ENCODE measurements at places on chromosomes 7 and 10. TPM values are rescaled to one million over a fixed set of nuclear protein-coding genes. Genes with fewer than 3 reads are reported as not detected.
A peak's percentile ranks its signal among the peaks of the same experiment; 100 is the strongest.

DNA sequence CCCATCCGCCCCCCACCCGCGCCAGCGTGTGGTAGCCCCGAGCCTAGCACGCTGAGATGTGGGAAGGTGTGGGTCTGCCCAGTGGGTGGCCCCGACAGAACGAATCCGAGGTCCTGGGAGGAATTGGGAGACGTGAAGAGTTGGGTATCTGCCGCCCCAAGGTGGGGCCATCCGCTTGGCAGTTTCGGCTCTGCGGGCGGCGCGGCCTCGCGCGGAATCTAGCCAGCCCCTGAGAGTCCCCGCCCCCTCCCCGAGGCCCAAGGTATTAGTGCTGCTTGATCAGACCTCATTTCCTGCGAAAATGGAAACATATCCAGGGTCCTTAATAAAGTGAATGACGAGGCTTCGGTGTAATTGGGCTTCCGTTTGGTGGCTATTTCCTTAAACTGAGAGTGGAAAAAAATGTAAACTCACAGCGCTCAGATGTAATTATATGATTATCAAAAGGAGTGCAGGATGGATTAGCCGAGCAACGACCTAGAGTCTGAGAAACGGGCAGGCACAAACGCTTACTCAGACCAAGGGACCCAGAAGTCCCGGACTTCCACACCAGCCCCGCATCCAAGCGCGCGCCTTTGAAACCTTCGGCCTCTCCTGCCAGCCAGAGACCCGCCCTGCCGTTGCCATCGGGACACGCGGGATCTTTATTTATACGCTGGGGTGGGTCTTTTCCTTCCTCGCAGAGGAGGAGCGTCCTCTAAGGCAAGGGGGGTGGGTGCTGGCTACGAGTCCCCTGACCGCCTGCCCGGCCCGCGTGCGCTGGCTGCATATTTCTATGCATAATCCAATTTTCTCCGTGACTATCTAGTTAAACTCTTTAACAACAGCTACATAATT, 12.8 kb downstream of the LBX1 start:
- DNase-seq = no peak

NFE2L3 gene
- total RNA-seq = 0.45 TPM

DNA sequence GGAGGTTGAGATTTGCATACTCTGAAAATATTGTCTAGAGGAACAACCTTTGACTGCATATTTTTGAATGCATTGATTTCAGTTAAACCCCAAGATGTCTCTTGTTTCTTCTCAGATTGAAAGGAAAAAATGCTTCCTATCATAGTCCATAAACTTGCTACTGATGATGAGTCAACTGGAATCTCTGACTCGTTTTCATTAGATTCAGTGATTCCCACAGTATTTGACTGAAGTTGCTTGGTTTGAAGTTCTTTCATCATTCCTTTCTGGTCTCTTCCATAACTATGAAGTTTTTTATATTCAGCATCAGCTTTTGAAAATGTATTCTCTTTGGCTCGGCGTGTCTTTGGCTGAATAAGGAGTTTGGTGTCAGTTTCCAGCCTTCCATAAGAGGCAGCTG, 10.7 kb downstream of the PEX1 start:
- DNase-seq = no peak

- no peak for DNase-seq
These were observed 36.1 kb downstream of the PPP1R3C start for GRCh38 chr10:91596825-91597196.

PRSS37 gene
- not detected for total RNA-seq

DNA sequence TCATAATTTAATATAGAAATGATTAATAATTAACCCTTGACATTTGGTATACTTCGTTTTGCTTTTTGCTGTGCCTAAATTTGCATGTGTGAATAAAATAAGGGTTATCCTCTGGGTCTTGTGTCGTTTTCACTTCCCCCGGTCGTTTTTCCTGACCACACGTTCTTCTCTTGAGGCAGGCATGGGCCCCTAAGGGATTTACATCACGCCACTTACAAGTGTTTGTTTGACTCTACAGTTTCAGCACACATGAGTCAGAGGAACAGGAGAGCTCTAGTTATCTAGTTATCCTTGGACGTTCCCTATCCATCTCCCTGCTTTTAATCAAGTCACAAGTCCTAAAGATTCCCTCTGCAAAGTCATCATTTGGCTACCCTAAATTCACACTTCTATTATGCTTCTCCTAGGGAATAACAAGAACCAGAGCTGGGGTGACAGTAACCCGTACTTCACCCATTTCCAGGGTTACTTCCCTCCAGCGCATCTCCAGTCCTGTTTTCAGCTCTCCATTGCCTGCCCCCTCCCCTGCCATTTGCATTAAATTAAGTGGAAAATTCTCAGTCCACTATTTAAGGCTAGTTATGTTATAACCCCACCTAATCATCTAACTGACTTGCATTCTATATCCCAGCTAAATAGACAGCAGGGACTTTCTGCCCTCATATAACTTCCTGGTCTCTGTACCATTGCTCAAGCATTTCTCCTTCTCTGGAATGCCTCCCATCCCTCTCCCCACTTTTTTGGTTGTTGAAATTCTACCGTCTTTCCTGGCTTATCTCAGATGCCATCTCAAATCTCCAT, 206.9 kb downstream of the PTEN start:
- no peak for DNase-seq

DNA sequence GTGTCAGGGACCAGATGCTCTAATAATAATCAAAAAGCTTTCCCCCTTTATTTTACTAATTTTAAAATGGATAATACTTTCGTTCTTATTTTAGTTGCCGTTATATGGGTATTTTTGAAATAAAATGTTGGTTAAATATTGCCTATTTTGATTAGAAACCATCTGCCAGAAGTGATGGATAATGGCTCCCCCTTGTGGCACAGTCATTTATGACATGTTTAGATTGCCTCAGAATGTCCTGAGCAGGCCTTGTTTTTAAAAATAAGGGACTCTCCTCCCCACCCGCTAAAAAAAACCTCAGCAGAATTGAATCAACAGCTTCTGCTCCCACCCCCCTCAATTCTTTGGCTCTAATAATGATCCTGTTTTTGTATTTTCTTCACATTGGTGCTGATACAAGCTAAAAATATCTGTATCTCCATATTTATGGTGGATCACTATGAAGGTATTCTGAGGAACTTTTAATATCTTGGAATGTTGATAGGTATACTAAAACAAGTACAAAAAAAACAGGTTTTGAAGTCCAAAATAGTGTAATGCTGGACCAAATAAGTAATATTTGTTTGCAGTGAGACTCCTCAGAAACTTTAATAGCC, 38.8 kb downstream of the TMEM60 start:
- DNase-seq = peak; percentile 24

GRCh38 chr10:86733260-86733671, 23.2 kb upstream of the BMPR1A start:
- no peak for DNase-seq

AFAP1L2 gene
- total RNA-seq = 0.50 TPM

CYP3A4 gene
- total RNA-seq = not detected

GRCh38 chr7:127710635-127711034, 58.6 kb downstream of the SND1 start:
- DNase-seq = no peak

DNA sequence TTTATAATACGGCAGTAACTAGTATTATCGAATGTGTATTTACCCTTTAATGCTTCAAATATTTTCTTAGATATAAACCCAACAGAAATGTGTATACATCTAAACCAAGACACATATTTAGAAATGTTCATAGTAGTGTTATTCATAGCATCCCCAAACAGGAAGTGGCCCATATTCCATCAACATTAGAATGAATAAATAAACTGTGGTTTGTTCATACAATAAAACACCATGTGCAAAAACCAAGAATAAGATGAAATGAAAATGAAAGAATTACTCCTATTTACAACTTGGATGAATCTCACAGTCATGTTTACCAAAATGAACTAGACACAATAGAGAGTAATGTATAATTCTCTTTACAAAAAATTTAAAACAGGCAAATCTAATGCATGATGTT, 9.2 kb upstream of the CAV2 start:
- DNase-seq = no peak

GIMAP5 gene
- total RNA-seq = 31.3 TPM

RP9 gene
- 17.6 TPM for total RNA-seq

- DNase-seq = no peak
These were observed 68.4 kb downstream of the PHTF2 start for GRCh38 chr7:77866786-77867536.

GRCh38 chr7:156929789-156930539, 19.5 kb upstream of the NOM1 start:
- DNase-seq = peak; percentile 29

SMNDC1 gene
- total RNA-seq = 40.2 TPM

GRCh38 chr10:110625356-110625894, 18.7 kb upstream of the RBM20 start:
- no peak for DNase-seq

FAM241B gene
- 14.1 TPM for total RNA-seq

DNA sequence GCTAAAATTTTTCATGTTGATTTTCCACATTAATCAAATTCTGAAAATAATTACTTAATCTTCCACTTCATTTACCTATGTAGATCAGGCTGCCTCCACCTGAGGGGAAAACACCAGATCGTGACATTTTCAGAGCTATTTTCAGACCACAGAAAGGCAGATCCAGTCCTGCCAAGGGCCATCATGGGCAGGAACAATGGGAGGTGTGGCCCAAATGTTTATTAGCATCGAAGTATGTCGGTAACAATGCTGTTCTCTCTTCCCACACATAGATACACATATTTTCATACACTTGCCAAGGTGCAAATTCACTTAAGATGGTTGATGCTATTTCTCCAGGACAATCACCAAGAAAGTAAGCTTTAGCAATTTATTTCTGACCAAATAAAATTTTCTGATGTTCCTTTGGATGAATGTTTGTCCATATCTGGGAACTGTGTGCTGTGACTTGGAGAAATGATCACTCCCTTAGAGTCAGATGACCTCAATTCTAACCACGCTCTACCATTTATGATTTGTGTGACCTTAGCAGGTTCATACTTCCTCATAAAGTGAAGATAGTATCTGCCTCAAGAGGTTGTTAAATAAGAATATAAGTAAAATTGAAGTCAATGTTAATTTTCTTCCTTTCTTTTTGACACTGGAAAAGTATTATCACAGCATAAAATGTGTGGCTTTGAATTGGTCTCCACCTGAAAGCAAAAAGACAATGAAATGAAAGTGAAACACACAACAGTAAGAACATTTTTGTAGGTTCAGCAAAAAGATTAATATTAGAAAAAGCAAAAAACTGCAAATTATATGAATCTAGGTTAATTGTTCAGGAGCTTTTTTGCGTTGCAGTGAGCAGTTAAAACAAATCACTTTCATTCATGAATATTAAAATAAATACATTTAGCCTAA, 310.4 kb upstream of the PHF14 start:
- no peak for DNase-seq

- DNase-seq = no peak
These were observed 132.3 kb upstream of the BMPER start for GRCh38 chr7:33773053-33773452.

FOXK1 gene
- 67.8 TPM for total RNA-seq

SKIDA1 gene
- total RNA-seq = 0.25 TPM

C10orf67 gene
- not detected for total RNA-seq

GIMAP7 gene
- 48.4 TPM for total RNA-seq
